Fibroblast of upper back skin (primary cell): ENCODE measurements at places on chromosomes 2 and 18.

DNA sequence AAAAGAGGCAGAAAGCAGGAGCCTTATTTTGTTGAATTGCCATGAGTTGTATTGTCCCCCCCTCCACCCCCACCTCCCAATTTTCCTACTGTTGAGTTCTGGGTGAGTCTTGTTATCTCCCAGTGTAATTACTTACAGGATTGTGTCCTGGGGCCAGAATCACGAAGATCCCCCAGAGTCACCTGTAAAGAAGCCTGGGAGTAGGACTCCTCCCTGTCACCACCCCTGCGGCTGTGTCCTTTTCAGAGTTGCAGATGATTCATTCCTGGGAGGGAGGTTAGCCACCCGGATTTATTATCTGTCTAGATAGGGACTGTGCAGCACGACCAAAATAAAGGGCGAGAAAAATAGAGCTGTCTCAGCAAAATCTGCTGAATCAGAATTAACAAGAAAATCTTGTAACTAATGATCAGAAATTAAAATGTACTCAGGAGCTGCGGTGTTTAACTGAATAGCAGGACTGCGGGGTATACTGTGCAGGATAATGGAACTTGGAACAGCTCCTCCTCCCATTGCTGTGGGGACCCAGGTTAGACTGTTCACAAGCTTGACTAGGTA is 81.7 kb upstream of the CAPN13 start:
- no peak for DNase-seq

DNA sequence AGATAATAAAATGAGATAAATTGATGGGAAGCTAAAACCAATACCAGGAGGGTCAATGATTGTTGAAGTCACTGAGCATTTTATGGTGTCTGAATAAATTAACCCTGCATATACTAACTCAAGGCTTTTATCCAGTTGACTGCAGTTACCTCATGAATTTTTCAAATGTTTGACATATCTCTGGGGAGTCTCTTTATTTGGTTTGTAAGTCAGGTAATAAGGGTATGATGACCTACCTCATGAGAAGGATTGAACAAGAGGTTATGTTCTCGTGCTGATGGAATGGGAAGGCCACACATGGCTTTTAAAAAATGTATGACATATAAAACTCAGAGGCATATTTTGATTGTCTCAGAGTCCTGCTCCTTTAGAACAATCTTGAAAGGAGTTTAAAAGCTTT is 237.6 kb downstream of the THSD7B start:
- DNase-seq: no peak

DNA sequence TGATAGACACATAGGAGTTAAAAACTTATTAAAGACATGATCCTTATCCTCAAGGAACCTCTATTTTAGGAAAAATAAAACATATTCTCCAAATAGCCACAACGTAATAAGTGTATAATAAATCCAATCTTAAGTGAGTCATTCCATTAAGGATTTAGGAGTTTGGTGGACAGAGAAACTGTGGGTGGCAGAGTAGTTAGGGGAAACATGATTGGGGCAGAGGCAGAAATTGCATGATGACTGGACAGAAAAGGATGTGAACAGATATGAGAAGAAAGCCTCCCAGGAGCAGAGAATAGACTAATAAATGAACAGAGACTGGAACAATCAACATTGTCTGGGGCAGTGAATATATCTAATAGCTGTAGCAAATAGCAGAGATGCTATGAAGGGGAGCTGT is 48.1 kb upstream of the SIGLEC15 start:
- peak; percentile 95 for DNase-seq

DNA sequence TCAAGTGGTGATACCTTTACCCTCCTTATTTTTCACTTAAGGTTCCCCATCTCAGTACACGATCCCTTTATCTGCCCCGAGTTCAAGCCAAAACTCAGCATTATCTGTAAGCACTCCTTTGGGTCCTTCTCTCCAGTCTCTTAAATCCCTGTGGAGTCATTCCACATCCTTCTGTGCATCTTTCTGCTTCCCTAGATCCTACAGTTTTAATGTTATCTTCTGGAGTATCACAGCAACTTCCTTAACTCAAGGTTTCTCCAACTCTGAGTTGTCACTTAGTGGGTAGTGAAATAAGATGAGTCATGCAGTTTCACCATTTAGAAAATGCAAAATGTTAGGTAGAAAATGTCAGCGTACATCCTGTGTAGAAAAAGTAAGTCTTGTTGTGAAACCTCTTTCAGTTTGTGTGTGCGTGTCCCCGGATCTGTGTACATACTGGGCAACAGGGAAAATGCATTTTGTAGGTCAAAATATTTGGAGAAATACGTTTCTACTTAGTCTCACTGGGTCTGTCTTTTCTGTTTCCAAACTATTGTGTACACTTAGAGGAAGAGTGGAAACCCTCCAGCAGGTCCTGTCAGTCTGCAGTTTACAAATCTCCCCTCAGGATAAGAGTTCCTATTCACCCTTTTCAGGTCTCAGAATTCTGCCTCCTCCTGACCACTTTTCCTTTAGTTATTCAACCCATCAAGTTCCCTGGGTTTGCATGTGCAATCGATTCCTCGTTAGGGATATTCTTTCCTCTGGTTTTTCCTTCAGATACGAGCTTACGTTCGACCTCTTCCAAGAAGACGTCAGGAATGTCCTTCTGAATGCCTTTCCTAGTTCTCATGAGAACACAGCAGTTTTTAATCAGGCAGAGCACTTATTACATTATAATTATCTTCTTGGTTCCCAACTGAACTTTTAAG is 154.8 kb downstream of the TGIF1 start:
- peak; percentile 97 for DNase-seq

DNA sequence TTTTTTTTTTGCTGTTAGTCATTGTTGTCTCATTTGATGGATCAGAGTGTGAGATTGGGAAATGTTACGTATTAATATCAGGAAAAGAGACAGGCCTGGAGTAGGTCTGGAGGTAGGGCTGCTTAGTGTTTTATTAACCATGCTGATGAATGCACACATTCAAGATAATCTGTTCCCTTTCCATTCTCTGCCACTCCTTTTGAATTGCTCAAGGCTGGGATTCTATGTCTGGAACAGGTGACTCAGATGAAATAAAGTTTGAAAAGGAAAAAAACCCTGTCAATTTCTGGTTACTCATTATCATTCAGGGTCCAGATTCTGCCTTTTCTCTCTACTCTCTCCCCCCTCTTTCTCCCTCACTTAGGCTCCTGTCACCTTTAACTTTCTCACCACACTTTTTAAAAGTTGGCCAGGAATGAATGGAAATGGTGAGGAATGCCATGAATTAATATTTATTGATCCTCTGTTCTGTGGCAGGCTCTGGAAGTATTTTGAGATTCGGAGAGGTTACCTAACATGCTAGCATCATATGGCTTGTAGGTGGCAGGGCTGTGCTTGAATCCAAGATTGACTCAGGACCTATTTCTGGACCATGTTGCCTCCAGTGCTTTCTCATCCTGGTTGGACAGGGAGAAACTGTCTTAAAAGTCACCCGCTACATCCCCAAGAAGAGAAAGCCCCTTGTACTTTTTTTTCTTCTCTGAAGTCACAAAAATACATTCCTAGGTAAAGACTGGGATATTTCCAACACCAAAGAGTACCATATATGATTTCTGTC is 40.2 kb downstream of the MAP4K4 start:
- no peak for DNase-seq

DNA sequence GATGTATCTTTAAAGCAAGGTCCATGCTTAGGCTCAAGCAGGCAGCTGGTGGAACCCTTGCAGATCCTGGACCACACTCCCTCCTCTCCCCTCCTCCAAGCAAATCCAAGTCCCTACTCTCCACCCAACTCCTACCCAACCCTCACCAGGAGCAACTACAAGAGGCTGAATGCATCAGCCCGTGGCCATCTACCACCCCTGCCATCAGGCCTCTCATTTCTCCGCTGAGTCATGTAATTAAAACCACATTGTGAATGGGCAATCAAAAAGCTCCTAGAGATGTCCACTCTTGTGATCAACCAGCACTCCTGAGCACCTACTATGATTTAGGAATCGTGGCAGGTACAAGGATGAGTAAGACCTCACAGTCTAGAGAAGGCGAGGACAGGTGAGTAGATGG is 142.2 kb upstream of the CAPN13 start:
- peak; percentile 10 for DNase-seq

GRCh38 chr2:119212139-119212800 is 11.4 kb upstream of the STEAP3 start:
- no peak for DNase-seq

- DNase-seq: no peak
Observed at GRCh38 chr18:80190311-80190710, 57.0 kb downstream of the PARD6G start.

DNA sequence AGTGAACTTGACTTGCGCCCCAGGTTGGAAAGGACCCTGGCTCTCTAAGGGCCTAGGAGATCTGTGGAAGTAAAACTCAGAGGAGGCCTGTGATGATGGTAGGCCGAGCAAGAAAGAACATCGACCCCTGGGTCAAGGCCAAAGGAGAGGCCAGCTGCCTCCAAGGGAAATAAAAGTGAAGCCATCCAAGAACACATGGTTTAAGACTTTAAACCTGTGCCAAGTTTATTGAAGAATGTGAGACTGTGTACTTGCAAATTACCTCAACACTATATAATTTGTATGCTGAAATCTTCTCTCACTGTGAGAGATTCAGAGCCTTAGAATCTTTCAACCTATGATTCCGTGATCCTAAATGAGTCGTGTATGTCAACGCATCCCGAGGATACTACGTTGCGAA is 40.7 kb upstream of the COBLL1 start:
- DNase-seq: no peak

- no peak for DNase-seq
Observed at GRCh38 chr2:199535445-199536177, 77.9 kb upstream of the SATB2 start.

GRCh38 chr2:197216361-197216979 is 94.1 kb downstream of the ANKRD44 start:
- DNase-seq: no peak

DNA sequence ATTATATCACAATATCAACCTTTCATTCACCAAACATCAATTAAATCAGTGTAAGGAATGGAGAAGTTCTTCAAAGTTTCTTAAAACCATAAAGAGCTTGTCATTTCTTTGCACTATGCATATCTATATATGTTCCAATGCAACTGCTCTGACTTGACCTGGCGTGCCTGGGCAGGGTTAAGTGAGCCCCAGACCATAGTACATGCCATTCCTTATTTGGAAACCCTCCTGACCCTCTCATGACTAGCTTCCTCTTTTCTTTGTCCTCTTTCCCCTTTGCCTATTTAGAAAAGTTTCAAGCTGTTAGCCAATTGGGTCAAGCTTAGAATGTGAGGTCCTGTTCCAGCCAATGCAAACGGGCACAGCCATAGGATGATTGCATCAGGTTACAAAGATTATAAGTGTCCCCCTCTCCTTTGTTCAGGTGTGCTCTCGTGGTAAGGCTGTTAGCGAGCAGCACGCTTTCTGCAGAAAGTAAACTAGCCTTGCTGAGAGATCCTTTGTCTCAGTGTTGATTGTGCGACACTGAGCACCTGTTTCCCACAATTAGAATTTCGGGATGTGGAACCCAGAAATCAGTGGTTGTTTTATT is 78.2 kb upstream of the UXS1 start:
- DNase-seq: no peak

DNA sequence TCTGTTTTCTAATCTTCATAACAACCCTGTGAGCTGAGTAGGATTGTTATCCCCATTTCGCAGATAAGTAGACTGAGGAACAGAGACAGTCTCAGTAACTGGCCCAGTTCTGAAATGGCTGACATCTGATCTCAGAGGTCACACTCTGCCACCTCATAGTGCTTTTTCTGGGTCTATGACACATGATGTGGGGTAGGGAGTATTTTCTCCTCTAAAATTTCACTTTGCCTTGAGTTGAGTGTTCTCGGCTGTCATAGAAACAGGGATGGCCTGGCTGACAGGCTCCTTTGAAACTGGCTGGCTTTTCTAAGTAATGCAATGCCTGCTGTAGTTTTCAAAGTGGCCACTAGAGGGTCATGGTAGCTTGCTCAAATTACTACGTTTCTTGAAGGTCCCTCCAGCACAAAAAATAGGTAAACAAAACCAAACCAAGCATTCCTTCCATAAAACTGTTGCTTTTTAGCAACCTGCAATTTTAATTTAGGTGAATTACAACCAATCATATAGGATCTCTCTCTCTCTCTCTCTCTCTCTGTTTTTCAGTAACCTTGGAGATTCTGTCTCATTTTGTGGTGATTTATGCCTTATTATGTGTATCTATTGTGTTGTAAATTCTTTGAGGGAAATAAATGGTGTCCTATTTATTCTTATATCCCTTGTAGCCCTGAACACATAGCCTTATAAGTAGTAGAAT is 84.2 kb upstream of the TTN start:
- DNase-seq: peak; percentile 62

DNA sequence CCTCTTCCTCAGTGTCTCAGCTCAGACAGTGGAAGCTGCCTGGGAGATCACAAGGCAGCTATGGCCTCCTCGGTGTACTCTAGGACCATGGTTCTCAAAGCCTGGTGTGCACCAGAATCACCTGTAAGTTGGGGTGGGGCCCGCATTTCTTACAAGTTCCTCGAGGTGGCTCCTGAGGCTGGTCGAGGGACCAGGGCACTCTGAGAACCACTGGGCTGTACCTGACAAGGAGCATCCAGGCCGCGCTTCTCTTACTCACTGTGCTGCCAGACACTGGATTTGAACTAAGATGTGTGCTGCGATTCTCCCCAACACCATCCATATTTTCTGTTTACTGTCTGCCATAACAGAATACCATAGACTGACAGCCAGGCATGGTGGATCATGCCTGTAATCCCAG is 59.5 kb downstream of the DIPK1C start:
- no peak for DNase-seq

- DNase-seq: no peak
Observed at GRCh38 chr2:73197579-73197978, 4.8 kb upstream of the NOTO start.

DNA sequence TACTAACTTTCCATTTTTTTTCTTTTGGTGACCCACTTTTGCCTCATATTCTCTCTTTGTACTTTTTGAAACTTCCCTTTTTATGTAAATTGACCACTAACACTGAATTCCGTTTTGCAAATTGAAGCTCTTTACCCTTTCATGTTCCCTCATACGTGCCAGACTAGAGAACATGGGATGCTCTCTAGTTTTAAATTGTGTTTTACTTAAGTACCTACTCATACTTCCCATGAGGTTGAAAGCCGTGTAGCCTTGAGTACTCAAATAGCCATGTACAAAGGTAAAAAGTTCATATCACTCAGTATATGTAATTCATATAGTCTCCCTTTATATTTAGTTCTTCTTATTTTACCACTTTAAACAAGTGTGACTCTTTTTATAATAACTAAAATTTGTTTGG is 119.7 kb downstream of the PIK3C3 start:
- DNase-seq: no peak

DNA sequence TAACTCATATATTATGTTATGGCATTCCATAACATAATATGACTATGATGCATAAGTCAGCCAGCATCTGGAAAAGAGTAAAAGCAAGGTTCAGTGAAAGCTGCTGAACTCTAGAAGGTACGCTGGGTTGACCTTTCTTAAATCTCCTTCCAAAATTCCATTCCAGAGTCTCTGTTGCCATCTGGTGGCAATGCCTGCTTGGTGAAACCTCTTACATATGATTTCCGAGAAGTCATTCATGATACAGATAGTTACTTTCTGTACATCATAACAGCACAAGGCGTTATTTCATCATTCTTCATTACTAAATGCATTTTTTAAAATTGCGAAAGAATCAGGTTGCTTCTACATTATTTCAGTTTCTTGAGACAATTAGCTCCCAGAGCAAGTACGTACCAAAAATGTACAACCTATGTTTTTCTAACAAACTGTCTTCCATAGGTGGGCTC is 7.0 kb upstream of the EPG5 start:
- DNase-seq: peak; percentile 87

GRCh38 chr2:129301431-129301913 is 678.0 kb upstream of the RAB6C start:
- DNase-seq: no peak

- DNase-seq: no peak
Observed at GRCh38 chr2:19225126-19225525, 133.3 kb downstream of the OSR1 start.

- DNase-seq: no peak
Observed at GRCh38 chr18:77031662-77032061, 100.9 kb downstream of the MBP start.
